Amygdala (tissue), 56 donors: ENCODE measurements at places on chromosomes 5 and 9.

DNA sequence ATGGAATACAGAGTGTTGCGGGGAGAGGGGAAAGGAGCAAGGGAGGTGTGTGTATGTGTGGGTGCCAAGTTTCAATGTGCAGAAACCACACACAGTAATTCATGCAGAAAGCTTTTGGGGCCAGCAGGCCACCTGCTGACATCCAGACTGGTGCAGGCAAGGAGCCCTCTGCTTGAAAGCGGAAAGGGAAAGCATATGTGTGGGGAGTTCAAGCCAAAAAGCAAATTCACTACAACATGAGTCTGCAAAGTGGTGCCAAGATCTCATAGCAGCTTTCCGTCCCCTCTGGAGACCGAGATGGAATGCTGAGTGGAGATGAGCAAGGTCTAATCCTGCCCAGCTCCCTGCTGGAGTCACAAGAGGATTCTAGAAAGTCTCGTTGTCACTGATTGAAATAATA, 159.7 kb upstream of the VLDLR start:
- no peak for DNase-seq

DNA sequence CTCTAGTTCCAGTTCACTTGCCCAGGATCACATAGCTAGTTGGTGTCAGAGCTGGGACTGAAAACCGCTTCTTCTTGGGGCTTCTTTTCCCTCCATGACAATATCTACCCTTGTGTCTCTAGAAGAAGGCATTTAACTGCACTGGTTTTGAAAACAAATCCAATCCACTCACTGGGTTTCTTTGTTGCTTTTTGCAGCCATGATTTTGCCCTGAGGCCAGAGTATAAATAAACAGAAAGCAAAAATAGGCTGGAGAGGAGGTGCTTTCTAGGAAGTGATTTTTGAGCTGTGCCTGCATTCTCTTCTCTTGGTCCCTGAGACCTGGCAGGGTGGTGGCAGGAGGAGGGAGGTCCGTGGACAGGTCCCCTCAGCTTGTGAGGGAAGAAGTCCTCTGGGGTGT, 6.9 kb upstream of the TRIO start:
- DNase-seq = no peak

- DNase-seq = no peak
These were observed 429.3 kb upstream of the CLINT1 start for GRCh38 chr5:158288272-158288657.

GRCh38 chr9:127931092-127931881, 710 bp upstream of the PIP5KL1 start:
- DNase-seq = no peak

- DNase-seq = peak; percentile 20
These were observed 11.8 kb upstream of the TGFBI start for GRCh38 chr5:136016945-136017530.

- DNase-seq = no peak
These were observed 803 bp upstream of the CCNO start for GRCh38 chr5:55234121-55234700.

- no peak for DNase-seq
These were observed 112.4 kb upstream of the PRLR start for GRCh38 chr5:35342664-35343063.
